T1000 (cell line): ENCODE measurements at places on chromosomes 4 and X.

DNA sequence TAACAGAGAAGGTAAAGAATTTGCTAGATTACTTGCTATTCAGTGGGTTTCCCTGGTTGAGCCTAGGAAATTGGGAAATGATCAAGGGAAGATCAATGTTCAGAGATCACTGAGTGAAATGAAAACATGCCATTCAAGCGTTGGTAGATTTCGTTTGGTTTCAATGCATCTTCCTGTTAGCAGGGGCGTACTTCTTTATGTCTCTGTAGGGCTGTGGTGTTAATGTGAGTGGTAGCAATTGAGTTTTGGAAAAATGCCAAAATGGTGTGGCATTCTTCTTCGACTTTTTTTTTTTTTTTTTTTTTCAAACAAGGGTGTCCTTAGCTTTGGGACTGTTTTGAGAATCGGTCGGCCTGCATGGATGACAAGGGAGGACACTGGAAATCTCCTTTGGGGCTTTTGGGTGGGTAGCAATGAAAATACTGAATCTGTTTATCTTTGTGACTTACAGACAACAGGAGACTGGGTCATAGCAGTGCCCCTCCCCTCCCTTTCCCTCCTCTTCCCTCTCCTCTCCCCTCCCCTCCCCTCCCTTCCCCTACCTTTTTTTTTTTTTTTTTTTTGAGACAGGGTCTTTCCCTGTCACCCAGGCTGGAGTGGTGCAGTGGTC lies 50.4 kb downstream of the SPRY1 start:
- no peak for DNase-seq

- no peak for DNase-seq
Observed at GRCh38 chr4:132683957-132684356, 465.1 kb upstream of the PCDH10 start.

DNA sequence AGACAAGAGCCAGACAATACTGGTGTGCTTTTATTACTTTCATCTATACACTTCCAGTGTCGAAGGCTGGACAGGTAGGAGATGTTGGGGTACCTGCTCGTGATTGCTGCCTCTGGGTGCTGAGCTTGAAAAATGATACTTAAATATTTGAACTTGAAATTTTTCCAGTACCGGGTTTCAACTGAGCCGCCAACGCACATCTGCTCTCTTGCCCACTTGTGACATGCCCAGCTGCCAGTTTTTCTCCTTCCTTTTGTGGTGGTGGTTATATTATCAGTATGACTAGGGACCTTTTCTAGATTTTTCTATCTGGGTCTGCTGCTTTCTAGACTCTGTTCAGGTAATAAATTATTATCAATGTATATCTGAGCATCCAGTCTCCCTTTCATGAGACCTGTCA lies 3.4 kb downstream of the OGT start:
- DNase-seq, result no peak

DNA sequence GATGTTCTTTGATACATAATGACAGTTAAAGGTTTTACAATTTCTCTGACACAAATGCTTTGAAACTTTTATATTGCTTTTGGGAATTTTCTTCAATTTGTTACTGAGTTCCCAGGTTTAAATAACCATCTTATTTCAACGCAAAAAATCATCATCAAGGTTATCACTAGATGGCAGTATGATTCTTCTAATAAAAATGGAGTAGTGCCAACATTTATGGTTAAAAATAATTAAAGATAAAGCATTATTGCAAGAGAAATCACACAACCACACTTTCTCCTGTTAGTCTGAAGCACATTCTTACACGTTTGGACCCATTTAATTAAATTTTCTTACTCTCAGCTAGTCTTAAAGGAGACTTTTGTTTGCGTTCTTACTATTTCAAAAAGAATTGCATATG lies 611.3 kb upstream of the CPXCR1 start:
- DNase-seq, result no peak

GRCh38 chr4:54571293-54572151 lies 86.2 kb upstream of the KIT start:
- DNase-seq, result no peak

- DNase-seq, result no peak
Observed at GRCh38 chr4:186144198-186144945, 39.9 kb downstream of the FAM149A start.

DNA sequence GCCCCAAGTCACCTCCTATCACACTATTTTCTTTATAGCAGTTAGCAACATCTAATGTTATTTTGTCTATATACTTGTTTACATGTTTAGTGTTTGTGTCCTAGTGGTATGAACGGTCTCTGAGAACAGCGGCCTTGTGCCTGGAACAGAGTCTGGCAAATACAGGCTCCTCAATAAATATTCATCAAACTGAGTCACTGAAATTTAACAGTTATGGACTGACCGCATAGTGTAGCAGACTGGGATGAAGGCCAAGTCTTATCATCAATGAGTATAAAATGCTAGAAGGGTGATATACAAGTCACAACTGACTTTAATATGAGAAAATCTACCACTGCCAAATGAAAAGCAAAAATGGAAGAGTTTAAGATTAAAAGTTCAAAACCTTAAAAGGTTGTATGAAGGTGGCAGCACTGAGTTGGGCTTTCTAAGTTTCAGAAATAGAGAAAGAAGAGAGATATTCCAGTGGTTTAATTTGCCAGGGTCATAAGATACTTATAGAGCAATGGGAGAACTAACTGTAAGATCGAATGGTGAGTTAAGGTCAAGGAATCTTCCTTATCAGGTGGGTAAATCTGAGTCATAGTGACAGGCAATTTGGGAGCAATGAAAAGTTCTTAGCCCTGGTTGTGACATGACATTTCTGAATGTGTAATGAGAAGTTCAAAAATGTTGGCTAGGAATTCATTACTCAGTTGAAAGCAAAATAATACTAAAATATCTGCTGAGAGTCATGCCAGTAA lies 34.9 kb downstream of the ELOVL6 start:
- DNase-seq, result no peak

DNA sequence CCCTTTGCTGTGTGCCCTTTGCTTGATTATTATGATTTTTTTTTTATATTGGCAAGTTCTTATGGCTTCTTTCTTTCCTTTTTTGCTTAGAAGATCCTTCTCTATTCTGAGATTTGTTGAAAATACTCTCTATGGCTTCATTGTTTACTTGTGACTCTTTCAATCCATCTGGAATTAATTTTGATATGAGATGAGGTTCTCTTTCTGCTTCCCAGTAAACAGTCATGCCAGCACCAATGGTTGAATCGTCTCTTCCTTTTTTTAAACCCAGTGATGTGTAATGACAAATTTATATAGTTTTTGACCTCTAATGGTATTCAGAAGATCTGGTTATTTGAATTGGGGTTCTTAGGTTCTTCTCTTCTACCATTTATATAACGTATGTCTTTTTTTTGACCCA lies 121.8 kb downstream of the ARHGAP10 start:
- no peak for DNase-seq

GRCh38 chr4:113604955-113605354 lies 156.6 kb downstream of the CAMK2D start:
- no peak for DNase-seq

- DNase-seq, result no peak
Observed at GRCh38 chr4:106132045-106132444, 184.0 kb downstream of the TBCK start.

DNA sequence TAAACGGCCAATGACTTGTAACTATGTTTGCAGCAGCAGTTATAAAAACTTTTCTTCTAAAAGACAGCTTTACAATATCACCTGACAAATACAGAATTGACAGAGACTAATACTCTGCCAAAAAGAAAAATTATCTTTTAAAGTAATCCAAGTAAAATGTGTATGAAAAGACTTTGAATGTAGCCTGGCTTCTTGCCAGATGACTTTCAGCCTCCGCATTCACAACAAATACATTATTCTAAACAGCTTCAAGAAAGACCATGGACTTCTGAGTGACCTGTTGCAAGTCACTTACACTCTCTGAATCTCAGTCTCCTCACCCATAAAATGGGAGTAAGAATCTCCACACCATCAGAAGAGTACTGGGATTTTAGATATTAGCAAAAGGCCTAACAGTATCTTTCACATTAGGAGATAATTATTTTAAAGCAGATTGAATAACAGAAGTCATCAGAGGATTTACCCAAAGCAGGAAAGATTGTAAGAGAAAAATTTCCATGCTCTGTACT lies 2.5 kb downstream of the ADAMTS3 start:
- DNase-seq, result no peak

DNA sequence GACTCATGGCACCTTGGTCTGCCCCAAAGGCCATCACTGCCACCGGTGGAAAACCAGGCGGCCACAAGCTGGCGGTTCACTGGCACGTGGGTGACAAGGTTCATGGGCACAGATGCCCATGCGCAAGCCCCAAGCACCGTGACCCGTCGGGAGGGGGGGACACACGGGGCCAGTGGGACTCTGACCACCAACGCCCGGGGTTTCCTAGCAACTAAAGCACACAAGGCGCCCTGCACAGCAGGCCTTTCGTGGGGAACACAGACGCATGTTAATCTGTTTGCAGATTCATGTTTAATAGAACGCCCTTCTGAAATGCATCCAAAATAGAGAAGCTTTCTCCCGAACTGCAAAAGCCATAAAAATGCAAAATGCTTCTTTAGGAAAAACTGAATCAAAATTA lies 43.9 kb downstream of the FAM53A start:
- DNase-seq, result no peak

GRCh38 chr4:16496501-16496900 lies 270.2 kb upstream of the TAPT1 start:
- peak; percentile 36 for DNase-seq

DNA sequence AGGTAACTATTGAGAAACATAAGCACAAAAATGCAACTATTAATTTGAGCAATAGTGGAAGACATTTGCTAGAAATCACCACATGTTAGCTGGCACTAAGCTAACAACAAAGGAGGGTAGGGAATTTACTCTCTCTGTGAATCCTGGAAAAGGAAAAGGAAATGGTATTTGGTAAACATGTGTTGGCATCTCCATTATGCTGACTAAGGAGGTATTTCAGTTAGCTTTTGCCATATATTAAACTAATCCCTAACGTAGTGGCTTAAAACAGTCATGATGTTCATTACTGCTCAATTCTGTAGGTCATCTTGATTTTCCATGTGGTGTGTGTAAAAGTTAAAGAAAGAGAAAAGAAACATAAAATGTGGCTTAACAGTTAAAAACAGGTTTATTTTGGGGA lies 1686.5 kb upstream of the PCDH7 start:
- DNase-seq, result no peak

DNA sequence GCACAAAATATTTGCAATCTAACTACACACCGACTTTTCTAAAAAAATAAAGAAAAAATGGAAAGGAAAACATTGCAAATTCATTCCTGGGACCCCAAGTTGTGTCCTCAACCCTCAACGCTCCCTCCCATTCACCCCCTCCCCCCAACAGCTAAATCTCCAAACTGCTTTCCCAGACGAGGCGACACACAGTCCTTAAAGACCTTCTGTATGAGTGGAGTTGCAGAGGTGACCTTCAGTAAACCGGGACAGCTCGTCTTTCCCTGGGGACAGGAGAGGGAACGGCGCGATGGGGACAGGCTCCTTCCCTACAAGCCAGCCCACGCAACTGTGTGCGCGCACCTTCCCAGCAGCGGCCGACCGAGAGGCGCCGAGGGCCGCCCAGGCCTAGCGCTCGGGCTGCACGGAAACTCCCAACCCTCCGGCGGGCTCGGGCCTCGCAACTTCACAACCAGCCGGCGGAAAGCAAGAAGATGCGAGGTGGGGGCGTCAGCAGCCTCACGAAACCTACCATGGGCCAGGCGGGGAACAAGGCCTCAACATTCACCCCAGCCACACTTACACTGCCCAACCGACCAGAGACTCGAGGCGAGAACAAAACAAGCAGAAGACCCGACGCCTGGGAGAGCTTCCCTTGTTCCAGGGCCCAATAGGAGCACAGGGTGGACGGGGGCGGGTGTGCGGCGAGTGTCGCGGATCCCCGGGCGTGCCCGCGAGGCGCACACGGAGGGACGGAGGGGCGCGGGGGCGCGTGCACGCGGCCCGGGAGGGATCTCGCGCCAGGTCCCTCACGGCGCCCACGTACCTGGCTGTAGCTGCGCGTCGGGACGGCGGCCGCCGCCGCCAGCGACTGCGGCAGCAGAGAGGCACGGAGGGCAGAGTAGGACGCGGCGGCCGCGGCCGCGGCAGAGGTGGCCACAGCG lies 763 bp downstream of the GRSF1 start:
- no peak for DNase-seq
